Activated T-cell treated with anti-CD3 and anti-CD28 coated beads, Interleukin-2, amount 50 U/mL, for 48 hours (primary cell): ENCODE measurements at places on chromosomes 12 and 14.
A peak's percentile ranks its signal among the peaks of the same experiment; 100 is the strongest.

- no peak for DNase-seq
These were observed 67.1 kb upstream of the DDX11 start for GRCh38 chr12:31006416-31007152.

DNA sequence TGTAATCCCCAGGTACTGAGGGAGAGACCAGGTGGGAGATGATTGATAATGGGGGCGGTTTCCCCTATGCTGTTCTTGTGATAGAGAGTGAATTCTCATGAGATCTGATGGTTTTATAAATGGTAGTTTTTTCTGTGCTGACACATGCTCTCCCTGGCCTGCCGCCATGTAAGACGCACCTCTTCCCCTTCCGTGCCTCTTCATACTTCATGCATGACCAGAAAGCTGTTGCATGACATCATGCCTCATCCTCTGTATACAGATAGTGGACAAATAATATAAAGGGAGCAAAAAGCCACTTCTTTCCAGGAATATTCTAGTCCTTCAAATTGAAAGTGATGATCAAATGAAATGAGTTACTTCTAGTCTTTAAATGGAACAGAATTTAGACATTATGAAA, 47.3 kb upstream of the LRIG3 start:
- DNase-seq = no peak

GRCh38 chr14:61712137-61712536, 16.8 kb downstream of the HIF1A start:
- no peak for DNase-seq

DNA sequence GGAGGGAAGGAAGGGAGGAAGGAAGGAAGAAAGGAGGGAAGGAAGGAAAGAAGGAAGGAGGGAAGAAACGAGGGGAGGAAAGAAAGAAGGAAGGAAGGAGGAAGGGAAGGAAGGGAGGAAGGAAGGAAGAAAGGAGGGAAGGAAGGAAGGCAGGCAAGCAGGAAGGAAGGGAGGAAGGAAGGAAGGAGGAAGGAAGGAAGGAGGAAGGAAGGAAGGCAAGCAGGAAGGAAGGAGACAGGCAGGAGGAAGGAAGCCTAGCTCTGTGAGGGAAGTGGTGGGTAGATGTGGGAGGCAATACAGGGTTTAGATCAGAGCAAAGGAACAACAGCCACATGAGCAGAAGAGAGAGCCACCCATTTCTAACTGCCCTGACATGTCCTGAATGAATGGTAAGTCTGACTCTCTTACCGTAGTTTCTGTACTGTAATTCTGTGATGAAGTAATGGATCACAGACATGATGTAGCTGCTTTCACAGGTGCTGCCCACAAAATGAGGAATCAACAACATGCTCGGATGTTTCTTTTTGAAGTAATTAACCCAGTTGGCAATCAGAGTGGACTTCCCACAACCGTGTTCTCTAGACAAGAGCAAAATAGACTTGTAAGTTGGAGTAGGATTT, 24.4 kb upstream of the HSP90B1 start:
- no peak for DNase-seq

- DNase-seq = peak; percentile 17
These were observed 45.2 kb upstream of the C14orf132 start for GRCh38 chr14:95993768-95994592.

- DNase-seq = no peak
These were observed 91.6 kb downstream of the TPH2 start for GRCh38 chr12:72030277-72030676.

- DNase-seq = no peak
These were observed 165.2 kb downstream of the BRMS1L start for GRCh38 chr14:35991356-35991755.

- DNase-seq = no peak
These were observed 25.3 kb downstream of the C12orf75 start for GRCh38 chr12:105355752-105356151.

DNA sequence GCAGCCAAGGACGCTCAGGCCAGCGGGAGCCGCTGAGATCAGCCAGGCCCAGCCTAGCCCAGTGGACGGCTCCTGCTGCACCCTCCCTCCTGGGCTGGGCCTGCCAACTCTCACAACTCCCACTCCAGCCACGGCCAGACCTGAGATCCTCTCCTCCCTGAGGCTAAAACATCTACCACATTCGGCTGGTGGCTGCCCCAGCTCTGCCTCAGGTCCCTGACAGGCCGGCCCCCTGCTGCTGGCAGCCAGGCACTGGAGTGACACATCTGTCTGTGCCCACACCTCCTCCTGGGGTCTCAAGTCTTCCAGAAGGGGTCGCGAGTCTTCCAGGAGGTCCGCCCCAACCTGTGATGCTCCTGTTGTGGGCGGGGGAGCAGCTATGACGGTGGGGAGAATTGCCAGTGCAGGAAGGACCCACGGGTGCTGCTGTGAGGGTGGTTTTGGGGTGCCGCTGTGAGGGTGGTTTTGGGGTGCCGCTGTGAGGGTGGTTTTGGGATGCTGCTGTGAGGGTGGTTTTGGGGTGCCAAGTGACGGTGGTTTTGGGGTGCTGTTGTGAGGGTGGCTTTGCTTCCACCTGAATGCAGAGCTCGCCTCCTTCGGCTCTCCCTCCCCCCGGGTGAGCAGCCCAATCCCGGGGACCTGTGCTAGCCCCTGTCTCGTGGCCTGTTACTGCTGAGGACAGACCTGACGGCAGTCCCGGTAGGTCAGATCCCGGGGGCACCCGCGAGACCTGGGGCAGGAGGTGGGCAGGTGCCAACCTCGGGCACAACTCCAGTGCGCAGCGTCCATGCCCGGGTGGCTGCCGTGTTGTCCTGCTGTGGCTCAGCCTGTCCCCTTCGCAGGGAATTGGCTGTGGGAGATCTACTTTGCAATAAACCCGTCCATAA, 27.5 kb upstream of the C14orf180 start:
- DNase-seq = no peak

DNA sequence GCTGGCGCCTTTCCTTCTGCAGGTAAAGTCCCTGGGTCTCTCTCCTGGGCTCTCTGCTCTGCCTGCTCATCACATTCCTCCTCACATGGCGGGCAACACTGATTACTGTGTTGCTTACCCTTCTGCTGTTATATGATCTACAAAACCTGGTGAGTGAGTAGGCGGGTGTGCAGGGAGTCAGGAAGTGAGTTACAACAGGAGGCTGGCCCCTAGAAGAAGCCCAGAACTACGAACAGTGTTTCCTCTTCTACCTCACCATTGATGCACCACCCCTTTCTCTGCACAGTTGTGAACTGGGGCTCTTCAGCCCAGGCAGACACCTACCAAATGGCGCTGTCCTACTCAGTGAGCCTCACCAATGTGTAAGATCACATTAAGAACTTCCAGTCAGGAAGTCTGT, 4.9 kb upstream of the KLHL33 start:
- peak; percentile 48 for DNase-seq
